ENCODE measurements at places on chromosomes 16 and 17. TPM values are rescaled to one million over a fixed set of nuclear protein-coding genes. Genes with fewer than 3 reads are reported as not detected.

Gene ABCC11
- total RNA-seq: 0.19 TPM

GRCh38 chr17:73776351-73777130, 132.3 kb upstream of the SDK2 start:
- peaks cover 5% of the 10 kb centered on the region for H3K4me1 ChIP-seq
- no peak for DNase-seq
- no peak overlapping the region for H3K4me3 ChIP-seq
- no peaks in the 10 kb centered on the region for H3K27me3 ChIP-seq

GRCh38 chr17:34436607-34437006, 73.6 kb upstream of the CCL1 start:
- H3K27ac ChIP-seq: no peak overlapping the region
- H3K27me3 ChIP-seq: peaks cover 80% of the 10 kb centered on the region
- no peaks in the 10 kb centered on the region for H3K4me1 ChIP-seq
- DNase-seq: no peak
- no peaks in the 10 kb centered on the region for H3K36me3 ChIP-seq

DNA sequence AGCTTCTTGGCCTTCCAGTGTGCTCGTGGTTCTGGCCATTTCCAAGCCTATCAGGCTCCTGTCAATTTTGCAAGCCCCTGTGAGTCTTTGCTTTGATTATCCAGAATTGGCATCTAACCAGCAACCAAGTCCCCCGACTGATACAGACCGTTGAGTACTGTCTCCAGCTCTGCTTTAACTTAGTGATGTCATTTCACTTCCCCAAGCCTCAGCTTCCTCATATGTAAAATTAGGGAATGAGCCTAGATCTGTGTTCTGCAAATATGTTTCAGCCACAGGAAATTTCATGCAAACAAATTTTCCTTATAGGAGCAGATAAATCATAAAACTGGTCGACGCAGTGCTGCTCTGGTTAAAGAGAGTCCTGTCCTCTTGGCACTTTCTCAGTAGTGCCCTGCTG, 60.1 kb upstream of the WSB1 start:
- no peaks in the 10 kb centered on the region for H3K27me3 ChIP-seq
- no peaks in the 10 kb centered on the region for H3K36me3 ChIP-seq
- peaks cover 14% of the 10 kb centered on the region for H3K4me1 ChIP-seq
- no peak overlapping the region for H3K27ac ChIP-seq
- DNase-seq: no peak
- H3K4me3 ChIP-seq: no peak overlapping the region

DNA sequence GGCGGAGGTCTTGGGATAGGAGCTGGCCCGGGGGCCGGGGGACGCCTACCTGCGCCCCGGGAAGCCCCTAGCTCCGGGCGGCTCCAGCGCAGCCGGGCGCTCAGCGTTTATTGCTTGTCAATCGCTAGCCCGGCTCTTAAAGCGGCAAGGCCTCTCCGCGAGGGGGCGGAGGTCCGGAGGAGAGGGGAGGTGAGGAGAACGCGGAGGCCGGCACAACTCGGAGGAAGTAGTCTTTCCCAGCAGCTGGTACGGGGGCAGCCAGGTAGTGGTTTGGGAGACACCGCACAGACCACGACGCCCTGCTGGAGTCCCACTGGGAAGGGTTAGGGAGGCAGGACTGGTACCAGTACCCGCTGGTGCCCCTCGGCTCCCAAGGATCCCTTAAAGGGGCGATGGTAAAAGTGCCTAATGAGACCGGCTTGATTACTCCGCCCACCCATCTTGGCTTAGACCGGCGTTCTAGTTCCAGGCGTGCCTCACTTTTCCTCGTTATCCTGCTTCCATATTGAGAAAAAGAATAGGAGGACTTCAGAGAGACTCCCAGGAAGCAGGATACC, at the start of gene MPP2:
Gene MPP2, minus strand, starts transcription at position 112 of the 557 bp plus-strand sequence. CDS start 3,076 bp downstream, outside the sequence.
- H3K27me3 ChIP-seq: no peaks in the 10 kb centered on the region
- H3K36me3 ChIP-seq: no peaks in the 10 kb centered on the region
- H3K4me1 ChIP-seq: peaks cover 32% of the 10 kb centered on the region

GRCh38 chr16:79788949-79789348, 188.4 kb upstream of the MAF start:
- H3K4me1 ChIP-seq: peaks cover 3% of the 10 kb centered on the region
- no peaks in the 10 kb centered on the region for H3K36me3 ChIP-seq
- no peaks in the 10 kb centered on the region for H3K27me3 ChIP-seq
- H3K27ac ChIP-seq: no peak overlapping the region
- no peak for DNase-seq
- H3K4me3 ChIP-seq: no peak overlapping the region

Data from esophagus squamous epithelium (tissue), 5 donors.